ENCODE measurements at places on chromosomes 1 and 21.

GRCh38 chr1:41430582-41430981 is 53.9 kb downstream of the EDN2 start:
- no peak for DNase-seq

DNA sequence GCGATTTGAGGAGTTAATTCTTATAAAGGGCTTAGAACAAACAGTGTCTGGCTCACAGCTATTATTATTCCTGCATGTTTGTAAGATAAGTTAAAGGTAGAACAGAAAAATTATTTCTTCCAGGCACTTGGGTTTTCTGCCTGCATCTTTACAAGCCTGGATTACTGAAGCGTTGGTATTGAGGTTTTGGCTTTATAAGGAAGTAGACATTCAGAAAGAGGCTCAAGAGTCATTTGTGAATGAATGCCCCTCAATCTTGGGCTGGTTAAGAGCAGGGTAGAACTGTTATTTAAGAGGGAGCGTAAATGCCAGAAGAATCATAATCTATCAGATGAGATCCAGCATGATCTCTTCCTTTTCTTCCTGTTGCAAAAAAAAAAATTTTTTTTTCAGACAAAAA is 77.3 kb upstream of the ARID1A start:
- no peak for DNase-seq

DNA sequence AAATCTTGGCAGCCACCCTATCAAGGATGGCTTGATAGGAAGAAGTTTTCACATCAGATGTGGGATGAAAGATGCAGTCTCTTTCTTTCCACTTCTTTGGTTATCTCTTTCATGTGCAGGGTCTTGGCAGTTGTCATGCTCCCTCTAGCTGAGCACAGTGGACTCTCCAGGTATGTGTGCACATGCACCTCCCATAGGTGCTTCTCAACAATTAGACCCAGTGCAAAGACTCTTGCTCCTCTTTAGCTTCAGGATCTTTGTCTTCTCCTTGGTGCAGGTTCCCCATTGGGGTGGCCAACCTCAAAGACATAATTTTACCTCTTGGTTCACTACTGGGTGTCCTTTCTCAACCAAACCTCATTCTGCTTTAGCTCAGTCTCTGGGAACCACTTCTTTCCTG is 80.7 kb downstream of the TBX15 start:
- no peak for DNase-seq

DNA sequence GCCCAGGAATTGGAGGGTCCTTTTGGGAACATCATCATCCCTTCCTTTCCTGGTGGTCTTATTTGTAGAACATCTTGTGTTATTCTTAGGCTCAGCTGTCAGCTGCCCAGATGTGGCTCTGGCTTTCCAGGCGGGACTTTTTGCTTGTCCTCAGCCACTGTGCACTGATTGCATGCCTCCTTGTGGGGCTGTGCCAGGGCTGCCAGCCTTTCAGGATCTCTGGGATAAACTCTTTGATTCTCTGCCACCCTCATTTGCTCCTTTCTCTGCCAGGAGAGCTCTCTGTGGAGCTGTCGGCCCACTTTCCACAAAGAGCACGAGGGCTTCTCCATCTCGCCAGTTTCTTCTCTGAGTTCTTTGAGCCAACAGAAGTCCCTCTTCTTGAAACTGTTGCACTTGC is 63.1 kb downstream of the PTPRU start:
- no peak for DNase-seq

DNA sequence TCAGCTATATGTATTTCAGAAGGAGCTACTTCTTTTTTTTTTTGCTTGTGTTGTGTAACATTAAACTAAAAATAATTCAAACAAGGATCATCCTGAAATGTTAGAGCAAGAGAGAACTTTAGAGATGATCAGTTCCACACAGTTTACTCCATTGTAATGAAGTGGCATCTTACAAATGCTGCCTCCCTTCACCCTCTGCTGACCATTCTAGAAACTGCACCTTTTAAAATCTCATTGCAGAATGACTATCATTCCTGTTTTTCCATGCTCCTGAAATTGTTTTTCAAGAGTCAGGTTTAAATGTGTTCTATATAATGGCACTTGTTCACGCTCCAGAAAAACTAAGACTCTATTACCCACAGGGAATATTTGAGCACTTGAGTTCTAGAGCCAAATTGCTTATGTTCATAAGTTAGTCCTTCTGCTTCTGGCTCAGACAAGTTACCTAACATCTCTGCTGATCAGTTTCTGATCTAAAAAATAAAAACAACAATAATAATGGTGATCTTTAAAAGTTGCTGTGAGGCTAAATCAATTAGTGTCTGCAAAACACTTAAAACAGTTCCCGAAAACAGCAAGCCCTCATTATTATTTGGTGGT is 21.5 kb upstream of the SLC44A5 start:
- peak; percentile 38 for DNase-seq

DNA sequence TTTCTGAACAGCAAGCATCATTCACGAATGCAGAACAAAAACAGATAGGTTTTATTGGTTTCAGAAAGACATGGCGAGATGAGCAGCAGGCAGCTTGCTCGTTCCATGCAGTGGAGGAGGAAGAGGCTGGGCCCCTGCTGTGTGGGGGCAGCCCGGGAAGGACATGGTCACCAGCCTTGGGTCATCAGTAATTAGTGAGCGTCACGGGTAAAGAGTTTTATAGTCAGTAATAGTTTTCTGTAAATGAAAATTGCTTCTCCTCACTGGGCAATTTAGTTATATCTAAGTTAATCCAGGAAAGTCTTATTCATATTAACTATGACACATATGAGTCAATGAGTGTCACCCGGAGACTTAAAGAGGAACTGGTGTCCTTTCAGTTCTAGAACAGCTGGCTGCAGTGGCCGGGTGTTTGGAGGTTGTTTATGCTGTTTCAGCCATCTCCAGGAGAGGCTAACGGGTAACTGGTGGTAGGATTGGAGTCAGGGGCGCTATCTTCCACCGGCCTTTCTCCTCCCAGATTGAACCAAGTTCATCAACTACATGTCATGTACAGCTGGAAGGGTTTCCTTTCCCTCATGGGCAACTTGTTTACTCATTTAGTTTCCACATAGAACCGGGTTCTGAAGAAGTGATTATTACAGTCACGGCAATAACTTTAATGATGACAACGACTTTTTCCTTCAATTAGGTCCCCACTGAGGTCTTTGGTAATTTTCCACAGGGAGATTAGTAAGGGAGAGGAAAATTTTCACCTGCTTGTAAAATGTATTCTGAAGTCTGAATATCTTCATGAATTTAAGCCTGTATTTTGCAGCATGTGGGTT is 34.6 kb upstream of the SLC45A1 start:
- DNase-seq = no peak

GRCh38 chr1:231216498-231216897 is 24.5 kb upstream of the GNPAT start:
- no peak for DNase-seq

- no peak for DNase-seq
These were observed 142.7 kb upstream of the UBE2U start for GRCh38 chr1:64060611-64061302.

DNA sequence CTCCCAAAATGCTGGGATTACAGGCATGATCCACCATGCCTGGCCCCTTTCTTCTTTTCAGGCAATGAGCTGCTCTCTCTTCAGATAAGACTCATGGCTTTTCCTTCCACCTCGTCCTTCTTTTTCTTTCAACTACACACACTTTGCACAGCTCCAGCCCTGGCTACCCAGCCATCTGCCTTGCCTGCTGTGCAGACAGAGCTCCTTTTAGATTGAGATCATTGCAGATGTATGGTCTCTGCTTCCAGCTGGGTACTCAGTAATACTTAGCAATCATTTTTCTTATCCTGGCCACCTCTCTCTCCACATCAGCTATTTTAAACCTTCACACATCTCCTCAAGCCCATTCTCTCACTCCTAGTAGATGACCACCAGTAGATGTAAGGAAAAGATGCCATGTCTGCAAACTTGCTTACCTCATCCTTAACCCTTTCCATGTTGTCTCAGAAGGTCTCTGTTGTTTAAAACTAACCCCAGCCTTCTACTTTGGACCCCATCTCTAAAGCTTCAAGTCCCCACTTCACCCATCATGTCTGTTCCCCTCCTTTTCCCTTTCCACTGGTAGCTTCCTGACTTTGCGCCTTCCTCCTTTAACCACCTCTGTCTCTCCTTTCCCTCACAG is 7.3 kb downstream of the RAB4A start:
- DNase-seq = no peak

DNA sequence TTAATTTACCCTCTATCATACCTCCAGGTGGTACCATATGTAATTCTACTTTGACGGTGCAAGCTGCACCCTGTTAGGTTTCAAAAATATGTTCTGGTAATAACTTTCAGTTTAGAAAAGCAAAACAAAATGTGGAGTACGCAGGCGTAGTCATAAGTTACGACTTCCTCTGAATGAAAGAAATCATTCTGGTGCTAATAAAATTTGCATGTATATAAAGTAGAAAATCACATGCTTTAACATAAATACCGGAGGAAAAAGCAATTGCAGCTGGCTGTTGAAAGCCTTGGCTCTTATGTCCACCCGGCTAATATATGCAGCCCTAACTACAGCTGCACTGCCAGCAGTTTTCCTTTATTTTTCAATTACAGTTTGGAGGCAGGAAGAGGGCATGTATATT is 65.2 kb upstream of the TMPRSS15 start:
- DNase-seq = no peak

DNA sequence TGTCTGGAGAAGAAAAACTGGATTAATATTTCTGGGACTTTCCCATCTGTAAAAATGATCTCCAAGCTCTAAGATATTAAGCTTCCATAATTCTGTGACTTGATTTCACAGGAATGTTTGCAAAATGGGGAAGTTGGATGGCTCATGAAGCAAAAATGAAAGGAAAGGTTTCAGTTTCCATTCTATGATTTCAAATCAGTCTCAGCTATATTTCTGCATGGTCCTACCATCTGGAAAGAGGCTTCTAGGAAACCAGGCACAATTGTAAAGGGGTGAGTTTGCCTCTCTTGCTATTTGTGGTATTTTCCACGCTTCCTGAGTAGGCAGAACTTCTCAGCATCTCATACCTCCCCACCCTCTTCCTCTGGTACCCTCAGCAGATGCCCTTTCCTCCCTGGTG is 22.4 kb upstream of the ACTN2 start:
- no peak for DNase-seq

- no peak for DNase-seq
These were observed 272.2 kb downstream of the TNR start for GRCh38 chr1:175471039-175471800.

DNA sequence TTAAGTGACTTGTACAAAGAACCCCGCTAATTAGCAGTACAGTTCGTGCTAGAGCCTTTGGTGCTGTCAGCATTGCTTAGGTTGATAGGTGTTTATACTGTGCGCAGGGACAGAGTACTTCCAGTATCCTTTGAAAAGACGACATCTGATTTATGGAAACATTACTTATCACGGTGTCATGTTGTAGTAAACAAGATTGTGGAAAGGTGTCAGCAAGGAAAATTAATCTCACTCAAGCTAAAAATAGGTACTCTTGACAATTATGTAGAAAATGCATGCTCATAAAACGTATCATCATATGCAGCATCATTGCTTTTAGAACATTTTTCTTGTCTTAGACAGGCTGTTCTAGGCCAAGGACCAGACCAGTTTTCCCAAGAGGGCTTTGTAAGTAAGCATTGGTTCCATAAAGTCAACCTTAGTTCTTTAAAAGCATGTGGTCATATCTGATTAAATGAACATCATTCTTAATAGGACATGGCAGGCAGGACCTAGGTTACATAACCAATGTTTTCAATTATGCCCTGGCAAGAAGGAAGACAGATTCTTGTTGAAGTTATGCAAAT is 33.0 kb downstream of the SH3BGR start:
- no peak for DNase-seq

DNA sequence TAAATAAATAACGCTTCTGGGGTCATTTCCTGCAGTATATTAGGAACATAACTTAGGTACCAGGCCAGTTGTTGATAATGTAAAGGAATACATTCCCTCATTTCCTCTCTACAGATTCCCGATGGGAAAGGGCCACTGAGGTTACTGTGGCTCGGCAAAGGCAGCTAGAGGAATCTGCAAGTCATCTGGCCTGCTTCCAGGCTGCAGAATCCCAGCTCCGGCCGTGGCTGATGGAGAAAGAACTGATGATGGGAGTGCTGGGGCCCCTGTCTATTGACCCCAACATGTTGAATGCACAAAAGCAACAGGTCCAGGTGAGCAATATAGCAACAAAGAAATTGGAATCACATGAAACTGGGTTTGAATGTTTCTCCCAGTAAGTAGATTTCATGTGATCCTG is 109.6 kb upstream of the BMP8A start:
- DNase-seq = no peak

GRCh38 chr1:224498574-224499170 is 64.1 kb upstream of the WDR26 start:
- DNase-seq = no peak

GRCh38 chr1:237759377-237759776 is 131.3 kb downstream of the ZP4 start:
- DNase-seq = no peak

DNA sequence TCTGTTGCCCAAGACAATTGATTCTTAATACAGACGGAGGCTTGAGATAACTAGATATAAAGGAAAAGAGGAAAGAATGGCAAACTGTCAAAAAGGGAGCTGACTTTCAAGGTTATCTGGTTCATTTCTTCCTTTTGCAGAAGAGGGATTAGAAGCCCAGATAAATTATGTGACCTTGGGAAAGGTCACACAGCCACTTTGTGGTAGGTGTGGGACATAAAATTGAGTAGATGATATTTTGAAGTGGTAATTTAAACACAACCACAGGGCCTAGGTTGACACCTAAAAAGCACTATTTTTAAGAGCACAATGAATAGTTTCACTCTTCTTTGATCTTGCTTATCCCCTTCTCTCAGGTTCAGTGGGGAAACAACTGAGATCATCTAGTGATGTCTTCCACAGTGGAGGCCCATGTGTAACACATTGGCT is 16.9 kb upstream of the KIAA0040 start:
- no peak for DNase-seq

- no peak for DNase-seq
These were observed 32.2 kb upstream of the GADD45A start for GRCh38 chr1:67652800-67653199.

GRCh38 chr1:167687919-167688519 is 33.8 kb upstream of the MPZL1 start:
- peak; percentile 69 for DNase-seq

DNA sequence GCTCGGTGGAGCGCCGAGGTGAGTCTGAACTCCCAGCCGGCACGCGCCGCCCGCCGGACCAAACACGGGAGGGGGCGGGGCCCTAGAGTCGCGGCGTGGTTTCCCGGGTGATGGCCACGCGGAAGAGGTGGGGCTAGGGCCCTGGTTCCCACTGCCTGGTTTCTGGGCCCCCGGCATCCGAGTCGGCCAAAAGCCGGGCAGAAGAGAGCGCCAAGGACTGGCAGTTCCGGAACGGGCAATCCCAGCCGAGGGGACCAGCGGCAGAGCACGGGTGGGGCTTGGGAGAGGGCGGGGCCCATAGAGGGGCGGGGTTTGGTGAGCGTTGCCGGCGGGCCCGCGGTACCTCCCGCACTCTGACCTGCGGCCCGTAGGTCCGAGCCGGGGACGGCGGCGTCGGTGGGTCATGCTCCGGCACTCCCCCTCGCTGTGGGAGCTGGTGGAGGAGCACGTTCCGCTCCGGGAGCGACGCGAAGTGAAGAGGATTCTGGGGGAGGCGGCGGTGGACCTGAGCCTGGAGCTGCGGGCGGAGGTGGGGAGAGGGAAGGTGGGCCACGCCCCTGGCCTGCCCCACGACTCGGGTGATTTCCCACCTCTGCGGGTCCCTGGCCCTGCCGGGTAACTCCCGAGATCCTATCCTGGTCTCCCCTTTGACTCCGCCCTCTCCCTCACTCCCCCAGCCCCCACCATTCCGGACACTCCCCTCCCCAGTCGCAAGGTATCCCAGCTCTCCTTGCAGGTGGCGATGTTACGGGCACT is at the start of gene CCDC24:
Gene CCDC24 (plus strand): TSS at position 124 of the 756 bp plus-strand sequence. CDS start 280 bp downstream, at position 404.
- peak; percentile 82 for DNase-seq
